ENCODE measurements at places on chromosomes 4 and X.

GRCh38 chr4:188551156-188551555, 411.9 kb downstream of the TRIML1 start:
- no peak for DNase-seq

GRCh38 chrX:74446876-74447275, 25.6 kb downstream of the SLC16A2 start:
- no peak for DNase-seq

- no peak for DNase-seq
Observed at GRCh38 chrX:137565921-137566745, at the start of gene ZIC3. Gene ZIC3, plus strand, starts transcription at chrX:137566127. Its CDS starts 565 bp downstream, at chrX:137566692.

- DNase-seq = no peak
Observed at GRCh38 chr4:147975325-147975724, 243.4 kb downstream of the ARHGAP10 start.

GRCh38 chrX:74346088-74346487, 42.1 kb downstream of the ZCCHC13 start:
- DNase-seq = no peak

DNA sequence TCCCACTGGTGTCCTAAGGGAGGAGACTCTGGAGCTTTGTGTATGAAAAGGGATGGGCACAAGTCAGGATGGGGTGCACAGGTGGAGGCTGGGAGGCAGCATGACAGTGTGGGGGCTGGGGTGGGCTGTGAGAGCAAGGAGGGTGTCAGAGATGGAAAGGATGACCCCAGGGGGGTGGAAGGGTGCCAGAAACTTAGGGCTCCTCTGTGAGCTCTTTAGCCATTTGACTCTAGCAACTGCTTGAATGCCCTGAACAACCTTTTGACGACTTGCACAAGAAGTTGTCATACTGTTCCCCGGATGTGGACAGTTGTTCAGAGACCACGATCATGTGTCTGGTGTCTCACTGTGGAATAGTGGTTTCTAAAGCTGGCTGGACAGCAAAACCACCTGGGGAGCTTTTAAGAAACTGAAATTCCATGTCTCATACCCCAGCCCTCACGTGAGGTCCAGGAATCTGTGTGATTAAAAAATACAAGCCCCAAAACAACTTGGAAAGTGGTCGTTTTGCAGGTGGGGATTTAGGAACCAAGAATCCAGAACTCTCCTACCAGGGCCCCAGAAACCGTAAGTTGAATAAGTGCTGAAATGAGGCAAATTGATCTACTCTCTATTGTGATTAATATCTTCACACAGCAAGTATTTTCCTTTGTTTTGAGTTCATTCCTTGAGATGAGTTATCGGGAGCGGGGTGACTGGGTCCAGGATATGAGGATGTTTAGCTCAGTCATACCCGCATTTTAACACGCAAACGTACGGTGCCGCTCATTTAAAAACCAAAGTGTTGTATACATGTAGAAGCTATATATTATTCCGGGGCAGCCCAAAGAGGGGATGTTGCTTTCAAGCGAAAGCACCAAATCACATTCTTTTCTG, 3.4 kb downstream of the RHOH start:
- no peak for DNase-seq

GRCh38 chr4:173056271-173056670, 112.3 kb upstream of the GALNT7 start:
- no peak for DNase-seq

GRCh38 chr4:8238036-8238511, 31.5 kb upstream of the HTRA3 start:
- peak; percentile 6 for DNase-seq
